ENCODE measurements at places on chromosomes 3 and 15.

- no peak for DNase-seq
Observed at GRCh38 chr3:27606537-27606936, 115.6 kb downstream of the EOMES start.

DNA sequence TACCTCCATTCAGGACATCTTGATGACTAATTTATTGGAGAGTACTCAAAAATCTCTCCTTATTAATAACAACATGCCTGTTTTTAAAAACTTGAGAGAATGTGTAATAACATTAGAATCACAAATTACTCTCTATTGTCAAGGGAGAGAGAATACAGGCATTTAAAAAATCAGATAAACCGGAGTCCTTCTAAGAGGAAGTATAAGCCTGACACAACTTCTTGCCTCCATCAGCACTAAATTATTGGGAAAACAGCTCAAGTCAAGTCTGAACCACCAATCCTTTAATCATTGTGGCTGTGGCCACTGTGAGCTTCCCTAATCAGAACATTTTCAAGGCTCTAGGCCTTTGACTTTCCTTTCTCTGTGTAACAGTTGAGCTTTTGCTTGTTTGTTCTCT is 38.0 kb downstream of the SSR3 start:
- DNase-seq: no peak

DNA sequence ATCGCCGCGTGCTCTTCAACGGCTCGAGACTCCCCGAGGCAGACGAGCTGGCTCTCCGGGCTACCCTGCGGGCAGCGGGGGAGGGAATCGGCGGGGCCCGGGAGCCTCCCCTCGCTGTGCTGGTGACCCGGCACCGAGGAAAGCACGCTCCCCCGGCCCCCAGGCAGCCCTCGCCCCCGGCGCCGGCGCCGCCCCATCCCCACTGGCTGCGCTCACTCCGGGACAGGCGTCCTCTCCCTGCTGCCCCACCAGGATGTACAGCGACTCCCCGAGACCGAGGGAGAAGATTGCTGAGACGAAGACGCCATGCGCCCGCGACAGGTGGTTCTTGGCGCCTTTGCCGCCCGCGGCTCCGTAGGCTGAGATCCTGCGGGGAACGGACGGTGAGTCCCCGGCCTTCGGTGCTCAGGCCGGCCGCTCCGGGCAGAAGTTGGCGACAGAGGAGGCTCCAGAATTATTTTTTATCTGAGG is 1.7 kb downstream of the LTK start:
- no peak for DNase-seq

GRCh38 chr3:61926923-61927322 is 365.6 kb downstream of the PTPRG start:
- no peak for DNase-seq

DNA sequence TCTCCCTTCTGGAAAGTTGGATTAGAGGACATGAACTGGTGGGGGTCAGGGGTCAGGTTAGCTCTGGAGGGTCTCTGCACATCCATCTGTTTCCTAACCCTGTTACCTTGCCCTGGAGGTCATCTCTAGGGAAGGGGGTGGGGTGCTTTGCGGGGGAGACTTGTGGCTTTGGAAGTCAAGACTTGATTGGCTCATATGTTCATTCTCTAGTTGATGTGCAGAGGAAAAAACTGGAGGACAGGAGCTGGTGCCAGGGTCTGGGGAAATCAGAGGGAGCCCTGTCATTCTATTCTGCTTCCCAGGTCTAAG is 42.9 kb upstream of the ROPN1 start:
- DNase-seq: no peak

GRCh38 chr15:32707436-32707835 is 10.4 kb upstream of the GREM1 start:
- no peak for DNase-seq

- no peak for DNase-seq
Observed at GRCh38 chr3:70471464-70472342, 159.3 kb upstream of the MDFIC2 start.

- DNase-seq: no peak
Observed at GRCh38 chr3:154851644-154852043, 228.5 kb upstream of the MME start.

GRCh38 chr3:123758081-123758564 is 126.0 kb downstream of the MYLK start:
- DNase-seq: no peak

DNA sequence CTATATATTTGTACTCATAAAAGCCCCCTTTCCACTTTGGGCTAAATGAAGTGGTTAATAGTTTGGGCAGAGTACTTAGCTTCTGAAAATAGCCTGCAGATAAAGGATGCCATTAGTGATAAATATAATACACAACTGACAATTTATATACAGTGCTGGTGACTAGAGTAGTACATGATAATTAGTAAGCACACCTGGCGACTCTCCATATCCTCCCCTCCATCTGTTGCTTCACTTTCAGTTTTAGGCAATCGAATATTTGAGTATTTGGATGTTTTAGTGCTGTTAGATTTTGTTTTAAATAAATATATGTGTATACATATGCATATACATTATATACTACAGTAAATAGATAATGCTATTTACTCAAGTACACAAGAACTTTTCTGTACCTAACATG is 35.9 kb upstream of the CHMP2B start:
- DNase-seq: no peak

- DNase-seq: no peak
Observed at GRCh38 chr15:68354923-68355322, 77.0 kb downstream of the ITGA11 start.
